ENCODE measurements at places on chromosomes 7 and 10.
A peak's percentile ranks its signal among the peaks of the same experiment; 100 is the strongest.

- no peak for DNase-seq
These were observed 38.2 kb upstream of the JAKMIP3 start for GRCh38 chr10:132027423-132027983.

DNA sequence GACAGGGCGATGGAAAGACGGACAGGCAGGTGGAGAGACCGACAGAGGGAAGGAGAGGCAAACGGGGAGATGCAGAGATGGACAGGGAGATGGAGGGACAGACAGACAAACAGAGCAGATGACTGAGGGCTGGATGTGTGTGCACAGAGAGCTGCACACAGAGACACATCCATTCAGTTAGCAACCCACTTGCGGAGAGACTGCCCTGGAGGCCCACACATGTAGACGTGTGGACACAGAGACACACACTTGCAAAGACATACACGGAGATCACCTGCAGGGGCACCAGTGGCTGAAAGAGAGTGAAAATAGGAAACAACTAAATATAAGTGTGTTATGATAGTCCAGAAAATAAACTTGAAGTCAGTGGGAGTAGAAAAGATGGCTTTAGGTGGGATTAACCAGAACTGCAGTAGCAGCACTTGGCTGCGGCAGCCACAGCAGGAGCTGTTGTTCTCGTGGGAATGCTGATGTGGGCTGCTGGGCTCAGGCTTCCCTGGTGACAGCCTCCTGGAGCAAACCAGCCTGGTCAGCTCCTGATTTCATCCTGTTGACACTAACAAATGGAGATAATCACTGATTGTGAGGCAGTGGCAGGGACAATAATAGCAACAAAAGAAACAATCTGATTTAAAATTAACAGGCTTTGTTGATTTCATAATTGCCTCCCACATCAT lies 134.1 kb downstream of the CCNY start:
- no peak for DNase-seq

DNA sequence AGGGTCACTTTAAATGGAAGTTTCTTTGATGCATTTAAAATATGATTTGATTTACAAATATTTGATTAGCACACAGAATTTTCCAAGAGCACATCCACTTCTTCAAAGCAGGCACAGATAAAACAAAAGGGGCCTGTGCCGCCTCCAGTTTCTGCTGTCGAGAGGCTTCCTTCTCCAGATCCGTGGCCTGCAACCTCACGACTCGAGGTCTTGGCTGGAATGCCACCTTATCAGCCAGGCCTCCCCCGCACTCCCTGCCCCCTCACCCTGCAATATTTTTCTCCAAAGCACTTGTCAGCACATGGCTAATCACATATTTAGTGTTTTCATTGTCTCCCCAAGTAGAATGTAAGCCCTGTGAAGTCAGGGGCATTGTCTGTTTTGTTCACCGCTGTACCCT lies 12.5 kb downstream of the PYROXD2 start:
- DNase-seq, result no peak

DNA sequence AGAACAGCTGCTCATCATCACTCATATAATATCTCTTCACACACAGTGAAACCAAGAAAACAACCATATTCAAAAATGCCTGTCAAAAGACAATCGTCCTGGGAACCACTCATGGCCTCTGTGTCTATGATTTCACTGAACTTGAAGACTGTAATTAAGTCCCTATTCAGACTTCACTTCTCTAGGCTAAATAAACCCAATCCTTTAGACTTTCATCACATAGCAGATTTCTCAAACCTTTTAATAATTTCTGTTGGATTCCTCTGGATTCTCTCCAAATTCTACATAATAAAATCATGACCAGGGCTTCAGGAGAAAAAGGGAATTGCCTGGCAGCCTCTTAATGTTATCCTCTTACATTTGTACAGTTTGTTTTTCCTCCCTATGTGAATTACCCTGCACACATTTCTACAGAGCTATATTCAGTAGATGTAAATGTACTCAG lies 201.1 kb downstream of the LRRN3 start:
- DNase-seq, result peak; percentile 81

DNA sequence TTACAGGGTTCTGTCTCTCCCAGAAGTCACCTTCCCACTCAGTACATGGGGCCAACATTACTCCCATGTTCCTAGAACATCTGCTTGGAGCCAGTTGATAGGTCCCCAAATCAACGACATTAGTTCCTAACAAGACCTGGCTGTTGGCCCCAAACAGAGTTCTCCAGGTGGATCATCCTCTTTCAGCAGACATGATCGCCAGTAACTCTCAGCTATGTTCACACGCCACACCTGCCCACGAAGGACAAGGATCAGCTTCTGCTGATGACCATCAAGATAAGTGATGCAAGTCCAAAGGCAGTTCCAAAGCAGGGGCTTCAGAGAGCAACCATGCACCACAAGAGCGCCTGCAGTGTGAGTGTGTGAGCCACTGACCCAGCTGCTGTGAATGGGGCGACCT lies 11.0 kb downstream of the ZNF777 start:
- DNase-seq, result no peak

GRCh38 chr10:29714096-29714874 lies 79.5 kb upstream of the SVIL start:
- peak; percentile 60 for DNase-seq

DNA sequence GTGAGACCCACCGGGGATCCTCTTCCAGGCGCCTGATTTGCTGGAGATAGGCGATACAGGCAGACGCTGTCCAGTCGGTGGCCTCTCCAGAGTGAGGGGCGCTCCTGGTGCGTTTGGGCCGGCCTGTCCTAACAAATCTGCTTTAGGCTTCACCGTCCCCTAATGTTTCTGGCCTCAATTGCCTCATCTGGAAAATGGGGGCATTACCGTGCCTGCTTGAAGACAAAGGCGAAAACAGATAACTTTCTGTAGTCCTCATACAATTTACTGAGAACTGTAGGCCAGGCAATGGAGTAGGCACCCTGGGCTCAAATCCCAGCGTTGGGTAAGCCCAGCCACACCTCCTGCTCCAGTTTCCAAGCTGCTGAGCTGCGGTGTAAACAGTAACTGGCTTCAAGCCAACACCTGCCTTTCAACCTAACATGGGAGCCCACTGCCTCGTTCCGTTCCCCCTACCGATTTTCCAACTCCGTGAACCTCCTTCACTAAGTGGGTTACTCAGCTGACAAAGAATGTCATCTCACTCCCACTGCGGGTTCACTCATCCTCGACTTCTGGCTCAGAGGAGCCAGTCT lies 589 bp upstream of the ZFAND4 start:
- DNase-seq, result peak; percentile 10

DNA sequence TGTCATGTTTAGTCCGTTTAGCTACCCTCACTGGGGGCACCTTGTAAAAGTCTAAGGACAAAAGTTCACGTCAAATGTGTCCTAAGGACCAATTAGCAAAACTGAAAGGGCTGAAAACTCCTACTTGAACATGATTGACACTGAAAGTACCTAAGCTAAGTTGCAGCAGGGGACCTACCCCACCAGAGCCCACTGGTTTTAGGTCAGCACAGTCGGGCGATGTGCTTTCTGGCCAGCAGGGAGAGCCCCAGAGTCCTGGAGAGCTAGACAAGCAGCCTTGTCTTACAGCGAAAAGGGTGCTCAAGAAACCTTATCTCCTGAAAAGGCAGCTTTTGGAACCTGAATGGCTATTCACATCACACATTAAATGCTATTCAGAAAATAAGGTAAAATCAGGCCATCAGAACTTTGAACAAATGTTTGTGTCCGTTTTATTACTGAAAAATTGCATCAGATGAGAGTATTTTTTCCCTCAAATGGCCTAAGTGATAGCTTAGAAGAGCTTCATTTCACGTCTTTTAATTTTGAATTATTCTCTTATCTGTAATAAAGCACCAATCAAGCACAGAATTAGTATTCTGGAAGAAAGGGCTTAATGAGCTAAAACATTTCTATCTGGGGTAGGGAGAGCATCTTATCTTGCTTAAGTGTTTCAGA lies 52.2 kb upstream of the MKI67 start:
- DNase-seq, result no peak

DNA sequence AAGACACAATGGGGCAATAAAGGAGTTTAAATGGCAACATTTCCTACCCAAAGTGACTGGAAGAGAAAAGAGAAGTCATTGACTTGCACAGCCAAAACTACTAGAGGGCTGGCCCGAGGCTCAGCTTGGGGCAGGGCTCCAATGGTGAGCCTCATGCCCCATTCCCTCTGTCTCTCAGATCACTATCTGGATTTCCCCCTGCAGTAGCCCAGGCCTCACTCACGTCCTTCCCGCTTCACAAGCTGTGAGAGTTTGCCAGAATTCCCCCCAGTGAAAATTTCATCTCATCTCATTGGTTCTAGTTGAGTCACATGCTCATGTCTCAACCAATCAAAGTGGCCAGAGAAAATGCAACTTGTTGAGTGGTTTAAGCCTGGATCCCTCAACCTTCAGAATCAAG lies 181.3 kb downstream of the WDR11 start:
- DNase-seq, result no peak

GRCh38 chr7:96449094-96449493 lies 127.2 kb upstream of the SLC25A13 start:
- DNase-seq, result no peak

- no peak for DNase-seq
These were observed 3.4 kb upstream of the TBRG4 start for GRCh38 chr7:45114926-45115325.

GRCh38 chr7:9961161-9961922 lies 1012.3 kb upstream of the PHF14 start:
- no peak for DNase-seq

DNA sequence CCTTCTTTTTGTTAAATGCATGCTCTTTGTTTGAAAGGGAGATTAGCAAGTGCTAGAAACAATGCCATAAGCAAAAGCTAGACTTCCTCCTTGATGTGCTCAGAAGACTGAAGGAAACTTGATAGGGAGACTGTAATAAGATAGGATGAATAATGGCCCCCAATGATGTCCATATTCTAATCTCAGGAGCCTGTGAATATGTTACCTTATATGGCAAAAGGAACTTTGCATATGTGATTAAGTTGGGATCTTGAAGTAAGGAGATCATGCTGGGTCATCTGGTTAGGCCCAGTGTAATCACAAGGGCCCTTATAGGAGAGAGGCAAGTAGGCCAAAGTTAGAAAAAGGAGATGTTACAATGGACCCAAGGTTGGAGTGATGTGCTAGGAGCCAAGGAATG lies 13.6 kb upstream of the LIPM start:
- DNase-seq, result no peak

- DNase-seq, result peak; percentile 37
These were observed 6.9 kb upstream of the ZNF503 start for GRCh38 chr10:75408509-75408875.

GRCh38 chr7:45259966-45260646 lies 102.5 kb downstream of the RAMP3 start:
- DNase-seq, result peak; percentile 64

DNA sequence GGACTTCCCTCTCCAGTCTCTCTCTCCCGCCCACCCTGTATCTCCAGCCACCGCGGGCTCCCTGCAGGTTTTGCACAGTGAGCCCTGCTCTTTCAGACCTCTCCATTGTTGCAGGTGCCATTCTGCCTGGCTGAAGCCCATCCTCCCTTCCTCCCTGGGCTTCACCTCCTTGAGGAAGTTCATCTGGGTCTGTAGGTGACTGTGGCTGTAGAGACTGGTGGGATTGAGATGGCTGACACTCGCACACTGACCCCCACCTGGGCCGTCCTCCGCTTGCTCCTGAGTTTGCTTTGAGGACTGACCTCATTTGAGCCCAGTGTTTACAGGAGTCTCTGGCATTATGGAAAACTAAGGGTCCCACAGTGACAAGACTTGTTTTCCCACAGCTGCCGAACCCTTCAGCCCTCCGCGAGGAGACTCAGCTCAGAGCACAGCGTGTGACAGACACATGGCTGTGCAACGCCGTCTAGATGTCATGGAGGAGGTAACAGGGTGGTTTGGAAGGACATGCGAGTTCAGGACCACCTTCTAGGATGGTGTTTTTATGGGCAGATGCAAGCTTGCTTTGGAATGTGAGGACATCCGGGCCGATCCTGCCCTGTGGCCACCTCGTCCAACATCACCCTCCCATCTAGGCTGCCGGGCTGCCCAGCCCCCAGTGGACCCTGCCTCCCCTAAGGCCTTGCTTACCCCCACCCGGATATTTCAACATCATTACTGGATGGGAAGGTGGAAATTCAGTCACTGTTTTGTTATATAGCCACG lies 9.3 kb downstream of the PLAC9 start:
- DNase-seq, result no peak

- peak; percentile 27 for DNase-seq
These were observed 36.7 kb downstream of the GNG11 start for GRCh38 chr7:93958216-93958615.

DNA sequence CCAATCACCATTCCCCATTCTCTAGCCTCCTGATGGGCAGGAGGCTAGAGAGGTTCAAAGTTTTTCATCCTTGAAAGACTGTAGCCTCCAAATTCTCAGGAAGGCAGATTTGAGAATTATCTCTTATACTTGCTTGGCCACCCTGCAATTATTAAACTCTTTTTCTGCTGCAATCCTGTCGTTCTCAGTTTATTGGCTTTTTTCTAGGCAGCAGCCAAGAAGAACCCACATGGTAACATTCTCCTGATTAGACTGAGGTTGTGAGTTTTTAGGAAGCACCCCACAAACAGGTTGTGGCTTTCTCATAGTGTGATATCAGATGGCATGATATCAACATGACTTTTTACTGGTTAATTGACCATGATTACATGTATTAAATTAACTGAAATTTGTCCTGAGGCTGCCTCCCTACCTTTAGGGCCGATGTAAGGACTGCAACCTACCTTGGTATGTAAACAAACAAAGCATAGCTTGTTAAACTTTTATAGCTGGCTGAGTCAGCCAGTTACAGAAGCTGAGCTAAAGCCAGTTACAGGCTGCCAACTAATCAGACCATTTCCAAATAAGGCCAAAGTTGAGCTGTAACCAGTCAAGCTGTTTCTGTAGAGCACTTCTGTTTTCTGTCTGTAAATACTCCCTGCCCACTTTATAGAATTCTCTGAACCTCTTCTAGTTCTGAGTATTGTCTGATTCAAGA lies 3.2 kb upstream of the ZNF248 start:
- peak; percentile 37 for DNase-seq

DNA sequence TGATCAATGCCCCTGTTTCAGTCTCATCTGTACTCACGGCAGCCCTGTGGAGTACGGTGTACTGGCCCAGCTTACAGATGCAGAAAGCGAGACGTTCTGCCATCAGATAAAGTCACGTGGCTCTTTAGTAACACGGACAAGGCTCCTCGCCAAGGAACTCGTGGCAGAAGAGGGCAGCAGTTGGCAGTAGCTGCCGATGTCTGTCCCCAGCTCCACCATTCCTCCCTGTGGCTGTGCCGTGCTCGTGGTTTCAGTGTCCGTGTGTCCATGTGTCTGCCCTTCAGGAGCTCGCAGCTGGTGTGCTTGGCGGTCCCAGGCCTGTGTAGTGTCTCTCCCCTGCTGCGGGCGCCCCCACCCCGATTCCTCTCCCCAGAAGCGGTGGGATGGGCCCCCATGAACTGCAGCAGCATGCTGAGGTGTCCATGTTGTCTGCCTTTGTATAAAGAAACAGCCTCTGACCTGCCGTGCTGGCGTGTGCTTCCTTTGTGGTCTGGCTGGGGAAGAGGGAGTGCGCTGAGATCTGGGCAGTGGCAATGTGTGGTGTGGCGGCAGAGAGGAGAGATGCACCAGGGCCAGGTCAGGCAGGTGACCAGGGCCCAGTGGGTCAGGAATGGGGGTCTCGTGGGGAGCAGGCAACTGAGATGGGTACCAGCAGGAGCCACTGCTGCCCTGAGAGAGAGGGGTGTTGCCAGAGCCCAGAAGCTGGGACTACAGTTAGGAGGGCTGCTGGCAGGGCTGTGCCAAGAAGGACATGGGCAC lies 9.8 kb downstream of the RHBDD2 start:
- DNase-seq, result no peak
